ENCODE measurements at places on chromosomes 2 and 18.

GRCh38 chr2:161384864-161385263 lies 31.2 kb upstream of the TBR1 start:
- no peak for DNase-seq

DNA sequence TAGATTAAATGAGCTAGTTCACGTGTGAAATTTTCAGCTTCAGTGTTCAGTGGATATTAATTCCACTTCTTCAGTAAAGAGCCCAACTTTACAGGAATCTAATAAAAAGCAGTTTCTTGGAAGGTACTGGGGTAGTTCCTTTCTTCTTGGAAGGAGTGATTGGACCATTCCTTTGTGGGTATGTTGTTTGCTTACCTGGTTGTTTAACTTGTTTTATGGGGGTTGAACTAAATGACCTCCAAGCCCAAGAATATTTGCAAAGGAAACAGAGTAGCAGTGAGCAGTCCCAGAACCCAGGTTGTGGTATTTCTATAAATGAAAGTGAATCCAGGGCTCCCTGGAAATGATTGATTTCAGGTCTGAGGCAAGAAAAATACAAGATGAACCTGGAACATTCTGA lies 31.4 kb downstream of the KCNJ13 start:
- DNase-seq, result no peak

- peak; percentile 9 for DNase-seq
Measured at GRCh38 chr2:230512955-230513748, 97.2 kb downstream of the SP100 start.

DNA sequence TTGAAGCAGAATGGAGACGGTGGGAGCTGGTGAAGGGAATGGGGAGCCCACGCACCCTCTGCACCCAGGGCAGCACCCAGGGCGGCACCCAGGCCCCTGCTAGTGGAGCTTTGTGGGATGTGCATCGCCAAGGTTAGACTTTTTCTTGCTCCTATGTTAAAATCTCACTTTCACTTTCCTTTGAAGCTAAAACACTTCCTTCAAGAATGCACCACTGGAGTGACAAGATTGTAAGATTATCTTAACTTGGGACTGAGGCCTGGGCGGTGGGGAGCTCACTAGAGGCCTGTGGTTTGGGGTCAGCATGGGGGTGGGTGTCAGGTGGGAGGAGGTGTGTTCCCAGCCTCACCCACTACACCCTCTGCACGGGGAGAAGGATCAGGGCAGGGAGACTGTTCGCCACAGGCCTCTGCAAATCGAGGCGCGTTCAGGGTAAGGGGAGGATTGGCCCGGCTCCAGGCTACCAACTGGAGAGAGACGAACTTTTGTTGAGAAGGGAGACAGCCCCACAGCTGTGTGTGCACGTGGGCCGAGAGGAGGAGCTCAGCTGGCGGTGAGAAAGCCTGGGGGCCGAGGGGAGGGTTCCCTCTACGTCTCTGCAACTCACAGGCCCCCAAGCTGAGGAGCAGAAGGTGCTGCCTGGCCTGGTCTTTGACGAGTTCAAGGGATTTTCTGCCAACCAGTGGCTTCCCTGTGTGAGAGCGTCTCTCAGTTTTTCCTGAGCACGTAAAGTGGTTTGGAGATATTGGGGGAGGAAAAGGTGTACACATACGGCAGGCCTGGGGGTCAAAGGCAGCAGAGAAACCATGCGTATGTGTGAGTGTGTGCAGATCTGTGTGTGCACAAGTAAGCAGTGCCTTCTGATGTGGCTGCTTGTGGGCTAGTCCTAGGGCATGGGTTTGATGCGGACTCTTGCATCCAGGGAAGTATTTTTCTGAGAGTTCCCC lies 147.7 kb downstream of the KLHL29 start:
- DNase-seq, result no peak

GRCh38 chr2:234702731-234703225 lies 205.9 kb upstream of the ARL4C start:
- DNase-seq, result no peak

DNA sequence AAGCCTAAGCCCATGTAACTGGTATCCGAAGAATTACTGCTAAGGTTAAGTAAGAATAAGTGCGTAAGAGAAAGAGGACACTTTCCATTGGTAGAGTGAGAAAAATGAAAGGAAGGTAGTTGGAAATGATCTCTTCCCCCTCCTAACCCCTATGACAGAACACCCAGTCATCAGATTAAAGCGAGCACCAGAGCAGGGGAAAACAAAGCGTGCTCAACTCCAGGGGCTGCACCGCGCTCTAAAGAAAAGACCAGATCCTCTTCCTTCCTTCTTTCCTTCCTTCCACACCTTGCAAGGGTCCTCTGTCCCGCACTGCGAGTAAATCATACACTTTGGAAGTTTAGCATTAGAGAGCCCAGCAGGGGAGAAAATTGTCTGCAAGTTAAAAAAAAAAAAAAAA lies 971 bp upstream of the CDH7 start:
- DNase-seq, result no peak

DNA sequence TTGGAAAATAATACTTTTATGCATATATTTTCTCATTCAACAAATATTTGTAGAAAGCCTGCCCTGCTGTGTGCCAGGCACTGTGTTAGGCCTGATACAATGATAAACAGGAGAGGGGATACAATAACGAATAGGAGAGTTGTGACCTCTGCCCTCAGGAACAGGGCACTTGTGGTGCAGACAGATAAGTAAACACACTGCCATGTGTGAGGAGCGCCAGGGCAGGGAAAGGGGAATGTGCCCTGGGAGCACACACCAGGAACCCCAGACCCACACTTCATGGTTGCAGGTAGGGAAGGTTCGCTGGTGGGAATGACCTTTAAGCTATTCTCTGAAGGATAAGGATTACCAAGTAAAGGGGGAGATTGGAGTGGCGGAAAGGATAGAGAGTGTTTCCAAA lies 42.2 kb upstream of the DSC1 start:
- no peak for DNase-seq

DNA sequence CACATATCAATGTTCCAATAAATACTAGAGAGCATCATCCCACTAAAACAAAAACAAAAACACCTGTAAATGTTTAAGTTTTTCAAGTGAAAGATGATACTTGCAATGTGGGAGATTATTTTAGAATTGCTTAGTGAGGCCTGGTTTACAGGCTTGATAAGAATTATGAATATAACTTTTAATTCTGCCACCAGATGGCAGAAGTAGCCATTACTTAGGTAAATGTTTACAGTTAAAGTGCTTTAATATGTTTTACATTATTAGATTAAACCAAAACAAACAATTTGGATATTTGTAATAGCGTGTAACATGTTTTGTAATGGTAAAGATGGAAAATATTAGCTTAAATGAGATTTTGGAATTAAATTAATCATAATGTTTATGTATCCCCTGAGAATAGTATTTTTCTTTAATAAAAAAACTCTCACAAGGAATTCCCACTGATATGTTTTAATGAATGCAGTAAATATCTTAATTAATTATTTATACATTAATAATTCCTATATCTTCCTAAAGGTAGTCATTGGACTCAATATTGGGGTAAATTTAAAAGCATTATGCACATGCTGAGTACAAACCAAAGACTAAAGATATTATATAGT lies 522.0 kb downstream of the SPAG16 start:
- DNase-seq, result no peak

- no peak for DNase-seq
Measured at GRCh38 chr18:3626929-3627458, 177.0 kb downstream of the TGIF1 start.

DNA sequence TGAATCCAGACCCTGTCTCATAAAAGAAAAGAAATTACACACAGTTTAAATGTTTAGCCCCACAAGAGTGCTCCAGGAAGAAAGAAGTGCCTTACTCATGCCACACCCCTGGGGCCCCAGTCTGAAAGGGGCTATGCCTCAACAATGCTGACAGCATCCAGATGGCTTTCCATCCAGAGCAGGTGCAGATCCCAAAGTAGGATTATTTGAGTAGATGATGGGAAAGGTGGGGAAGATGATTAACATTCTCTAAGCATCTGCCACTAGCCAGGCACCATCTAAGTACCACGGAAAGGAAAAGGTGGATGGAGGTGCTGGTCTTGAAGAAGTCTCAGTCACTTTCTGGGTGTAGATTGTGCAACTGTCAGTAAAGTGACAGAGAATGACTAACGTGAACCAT lies 16.3 kb downstream of the DPYSL5 start:
- DNase-seq, result no peak

GRCh38 chr2:54259413-54260240 lies 3.6 kb upstream of the TSPYL6 start:
- no peak for DNase-seq

- no peak for DNase-seq
Measured at GRCh38 chr2:30769481-30769780, 37.8 kb downstream of the CAPN13 start.

- no peak for DNase-seq
Measured at GRCh38 chr18:24173997-24174396, 35.1 kb downstream of the CABYR start.

- no peak for DNase-seq
Measured at GRCh38 chr2:74228772-74229171, 30.4 kb downstream of the MTHFD2 start.

GRCh38 chr2:88599527-88599926 lies 27.7 kb downstream of the EIF2AK3 start:
- no peak for DNase-seq

GRCh38 chr2:196101325-196101991 lies 32.8 kb upstream of the DNAH7 start:
- no peak for DNase-seq

GRCh38 chr18:55838319-55838718 lies 250.3 kb upstream of the TCF4 start:
- no peak for DNase-seq

GRCh38 chr18:62526098-62527025 lies 3.5 kb downstream of the ZCCHC2 start:
- no peak for DNase-seq

GRCh38 chr18:6476190-6476589 lies 61.5 kb upstream of the L3MBTL4 start:
- no peak for DNase-seq

DNA sequence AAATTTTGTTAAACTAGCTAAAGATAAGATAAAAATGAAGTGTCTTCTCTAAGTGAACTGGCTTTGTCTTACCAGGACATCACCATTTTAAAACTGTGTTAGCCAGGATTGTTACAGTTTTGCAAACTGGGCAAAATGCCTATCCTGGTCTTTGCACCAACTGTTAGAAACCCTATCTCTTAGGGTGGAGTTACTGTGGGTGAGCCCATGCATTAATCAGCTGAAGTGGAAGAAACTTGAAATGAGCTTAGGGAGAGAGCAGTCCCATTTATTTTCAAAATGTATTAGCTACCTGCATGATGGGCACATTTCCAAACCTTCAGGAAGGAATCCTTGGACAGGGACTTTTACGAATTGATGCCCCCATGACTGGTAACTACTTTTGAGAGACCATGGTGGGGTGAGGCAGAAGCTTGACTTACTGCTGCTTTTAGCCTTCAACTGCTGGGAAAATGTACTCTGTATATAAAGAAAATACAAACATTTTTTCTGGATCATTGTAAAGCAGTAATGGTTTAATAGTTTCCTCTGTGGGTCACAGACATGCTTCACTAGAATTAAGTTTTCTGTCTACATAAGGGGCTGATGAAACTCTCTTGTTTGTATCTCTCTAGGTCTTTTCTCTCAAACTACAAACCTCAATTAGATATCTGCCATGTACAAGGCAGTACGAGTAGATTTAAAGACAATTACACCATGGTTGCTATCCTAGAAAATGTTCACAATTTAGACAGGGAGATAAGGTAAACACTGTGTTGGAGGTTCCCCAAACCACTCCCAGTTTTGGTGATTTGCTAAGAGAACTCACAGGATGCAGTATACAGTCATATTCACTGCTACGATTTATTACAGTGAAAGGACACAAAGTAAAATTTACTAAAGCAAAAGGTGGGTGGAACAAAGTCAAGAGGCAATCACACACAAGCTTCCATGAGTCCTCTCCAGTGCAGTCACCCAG lies 321.4 kb upstream of the MMADHC start:
- no peak for DNase-seq
